ENCODE measurements at places on chromosomes 7 and 10.
A peak's percentile ranks its signal among the peaks of the same experiment; 100 is the strongest.

DNA sequence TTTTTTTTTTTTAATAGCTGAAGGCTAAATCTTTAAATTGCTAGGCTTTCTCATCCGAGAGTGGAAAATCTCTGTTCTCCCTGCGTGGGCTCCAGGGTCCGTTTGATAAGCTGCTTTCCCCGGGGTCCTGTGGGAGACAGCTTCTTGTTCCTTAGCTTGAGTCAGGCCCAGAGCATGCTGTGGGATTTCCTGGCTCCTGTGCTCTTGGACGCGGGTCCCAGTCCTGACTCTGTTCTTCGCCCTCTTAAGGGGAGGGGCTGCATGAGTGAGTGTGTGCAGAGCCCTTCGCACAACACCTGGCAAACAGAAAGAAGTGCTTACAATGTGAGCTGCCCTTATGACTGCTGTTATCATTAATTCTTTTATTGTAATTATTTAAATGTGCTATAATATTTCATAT, 133.5 kb downstream of the TACC2 start:
- DNase-seq = no peak

DNA sequence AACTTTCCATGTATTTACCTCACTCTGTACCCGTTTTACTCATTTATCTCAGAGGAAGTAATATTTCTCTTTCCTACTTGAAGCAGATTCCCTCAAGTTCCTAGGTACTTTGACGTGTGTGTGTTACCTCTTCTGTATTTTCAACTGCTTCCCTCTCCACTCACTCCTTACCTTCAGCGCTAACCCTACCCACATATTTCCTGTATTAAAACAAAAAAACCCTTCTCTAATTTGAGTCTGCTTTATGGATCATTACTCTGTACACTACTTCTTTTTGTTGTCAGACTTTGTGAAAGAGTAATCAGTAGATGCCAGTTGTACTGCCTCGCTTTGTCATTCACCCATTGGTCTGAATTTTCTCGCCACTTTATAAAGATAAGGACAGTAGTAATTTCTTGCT, 74.0 kb downstream of the CDK13 start:
- DNase-seq = no peak

DNA sequence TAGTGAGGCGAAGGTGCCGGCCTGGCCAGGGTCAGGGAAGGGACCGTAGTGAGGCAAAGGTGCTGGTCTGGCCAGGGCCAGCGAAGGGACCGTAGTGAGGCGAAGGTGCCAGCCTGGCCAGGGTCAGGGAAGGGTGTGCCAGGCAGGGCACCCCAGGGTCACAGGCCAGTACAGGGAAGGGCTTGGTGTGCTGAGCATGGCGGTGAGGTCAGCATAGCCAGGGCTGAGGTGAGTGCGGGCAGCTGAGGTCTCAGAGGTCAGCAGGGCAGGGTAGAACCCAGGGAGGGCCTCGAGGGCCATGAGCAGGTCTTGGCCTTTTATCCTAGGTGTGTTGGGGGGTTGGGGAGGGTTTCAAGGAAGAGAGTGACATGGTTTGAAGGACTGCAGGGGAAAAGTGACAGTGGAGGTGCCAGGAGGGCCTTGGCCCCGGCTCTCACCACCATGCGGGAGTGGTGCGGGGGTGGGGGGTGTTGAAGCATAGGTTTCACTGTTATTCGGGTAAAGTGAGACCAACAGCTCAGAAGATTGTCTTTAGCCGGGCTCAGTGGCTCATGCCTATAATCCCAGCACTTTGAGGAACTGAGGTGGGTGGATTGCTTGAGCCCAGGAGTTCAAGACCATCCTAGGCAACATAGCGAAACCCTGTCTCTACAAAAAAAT, 93.3 kb downstream of the CHST15 start:
- no peak for DNase-seq

- DNase-seq = no peak
These were observed 41.3 kb upstream of the TES start for GRCh38 chr7:116169060-116169459.

DNA sequence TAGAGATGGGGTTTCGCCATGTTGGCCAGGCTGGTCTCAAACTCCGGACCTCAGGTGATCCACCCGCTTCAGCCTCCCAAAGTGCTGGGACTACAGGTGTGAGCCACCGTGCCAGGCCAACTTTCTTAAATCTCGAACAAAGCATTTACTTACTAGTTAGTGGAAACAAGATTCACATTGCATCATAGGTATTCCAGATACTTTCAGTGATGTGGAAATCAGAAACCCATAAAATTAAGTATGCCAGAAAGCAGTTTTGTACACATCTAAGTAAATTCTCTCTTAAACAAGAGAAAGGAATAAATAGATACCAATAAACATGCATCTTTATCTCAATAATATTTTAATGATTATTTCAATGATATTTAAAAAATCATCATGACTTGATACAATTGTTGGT, 75.5 kb downstream of the DGKI start:
- DNase-seq = no peak

GRCh38 chr7:100621554-100621953, 9.2 kb downstream of the MOSPD3 start:
- DNase-seq = no peak

DNA sequence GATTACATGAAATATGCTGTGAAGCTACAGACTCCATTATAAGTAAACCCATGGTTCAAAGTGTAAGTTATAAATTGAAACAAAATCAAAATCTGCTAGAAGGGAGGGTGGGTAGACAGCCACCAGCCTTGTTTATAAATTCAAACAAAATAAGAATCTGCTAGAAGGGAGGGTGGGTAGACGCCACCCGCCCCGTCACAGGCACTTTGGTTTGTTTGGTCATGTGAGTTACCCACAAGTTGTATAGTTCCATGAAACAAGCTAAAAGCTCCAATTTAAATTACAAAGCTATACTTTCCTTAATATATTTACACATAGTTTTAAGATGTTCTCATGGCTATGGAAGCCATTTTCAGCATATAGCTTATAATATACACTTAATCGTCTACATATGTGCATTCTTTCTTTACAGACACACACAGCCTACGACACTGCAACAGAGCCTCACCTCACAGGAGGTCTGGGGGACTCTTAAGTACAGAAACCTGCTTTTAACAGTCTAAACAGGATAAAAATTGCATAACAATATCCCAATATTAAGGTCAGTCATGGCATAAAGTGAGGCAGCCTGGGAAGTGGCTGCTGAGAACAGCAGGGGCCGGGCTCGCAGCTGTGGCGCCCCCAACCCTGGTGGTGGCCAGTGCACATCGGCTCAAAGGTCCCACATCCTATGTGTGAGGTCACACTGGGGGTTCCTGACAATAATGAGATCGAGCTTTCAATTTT, 28.1 kb upstream of the NCAPG2 start:
- no peak for DNase-seq

- no peak for DNase-seq
These were observed 44.2 kb downstream of the ADCYAP1R1 start for GRCh38 chr7:31096198-31096876.

- DNase-seq = no peak
These were observed 86.3 kb downstream of the MRPL32 start for GRCh38 chr7:43018446-43018845.

DNA sequence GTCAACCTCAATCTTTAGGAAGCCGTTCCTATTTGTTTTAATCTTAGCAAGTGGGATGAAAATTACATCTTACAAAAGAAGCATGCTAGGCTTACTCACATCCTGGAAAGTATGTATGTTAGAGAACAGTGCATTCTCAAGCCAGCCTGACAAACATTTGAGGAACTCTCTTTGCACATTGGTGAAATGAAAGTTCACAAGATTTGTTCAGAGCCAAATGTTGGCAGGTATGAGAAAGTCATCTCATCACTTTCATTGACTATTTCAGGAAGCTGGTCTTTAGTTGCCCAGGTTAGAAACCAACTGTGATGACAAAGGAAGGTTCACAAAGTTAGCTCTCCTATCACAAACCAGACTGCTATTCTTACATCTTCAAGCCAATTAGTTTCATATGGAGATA, 57.1 kb downstream of the ABCB1 start:
- DNase-seq = no peak

DNA sequence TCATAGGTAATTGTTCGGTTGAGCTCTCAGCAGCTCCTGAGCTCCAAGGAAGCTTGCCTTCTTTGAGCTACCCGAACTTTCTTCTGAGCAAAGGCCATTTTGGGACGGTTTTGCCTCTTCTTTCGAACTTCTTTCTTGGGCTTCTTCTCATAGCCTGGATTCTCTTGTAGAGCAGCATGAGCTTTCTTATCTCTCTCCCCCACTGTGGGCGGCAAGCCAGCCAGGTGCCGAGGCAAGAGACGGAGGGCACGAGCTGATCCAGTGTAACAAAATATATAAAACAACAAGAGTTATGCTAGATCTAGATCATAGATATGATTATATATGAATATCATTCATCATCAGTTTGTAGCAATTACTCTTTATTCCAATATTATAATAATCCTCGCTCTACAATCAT, 16.5 kb upstream of the KNDC1 start:
- no peak for DNase-seq

DNA sequence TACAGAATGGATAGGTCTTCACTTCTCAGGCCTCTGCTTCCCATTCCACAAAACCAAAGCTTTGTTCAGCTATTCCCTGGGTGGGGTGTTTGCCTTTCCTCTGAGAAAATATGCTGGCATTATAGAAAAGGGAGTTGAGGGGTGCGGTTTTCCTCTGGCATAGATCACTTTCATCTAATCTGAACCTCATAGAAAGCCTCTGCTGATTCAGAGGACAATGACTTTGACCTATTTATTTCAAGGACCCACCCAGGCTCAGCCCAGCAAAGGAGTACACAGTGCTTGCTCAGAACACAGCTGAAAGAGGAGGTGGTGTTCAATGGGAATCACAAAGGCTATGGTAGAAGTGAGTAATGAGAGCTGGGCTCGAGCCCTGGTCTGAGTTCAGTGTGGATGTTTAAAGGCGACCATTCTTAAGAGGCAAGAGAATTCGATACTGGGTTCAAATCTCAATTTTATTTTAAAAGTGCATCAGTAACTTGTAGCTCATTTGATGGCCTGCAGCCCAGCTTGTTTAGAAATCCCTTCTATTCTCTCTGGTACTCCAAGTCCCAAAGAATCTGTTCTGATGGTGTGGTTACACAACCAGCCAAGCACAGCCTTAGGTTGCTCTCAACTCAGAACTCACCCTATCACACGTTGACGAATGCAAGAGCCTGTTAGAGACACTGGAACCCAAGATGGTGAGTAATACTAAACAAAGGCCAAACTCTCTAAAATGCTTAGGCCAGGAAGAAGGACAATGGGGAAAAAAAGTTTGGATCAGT, 1012.8 kb downstream of the LRMDA start:
- no peak for DNase-seq

- DNase-seq = peak; percentile 18
These were observed 75.6 kb downstream of the CCDC6 start for GRCh38 chr10:59830601-59831259.

- DNase-seq = peak; percentile 75
These were observed at the start of gene ITPRIP for GRCh38 chr10:104337985-104338735. Gene ITPRIP, minus strand, starts transcription at chr10:104338465. Its CDS starts 22,414 bp downstream, at chr10:104316051.

- no peak for DNase-seq
These were observed 17.2 kb downstream of the MMS19 start for GRCh38 chr10:97481071-97481470.

- peak; percentile 9 for DNase-seq
These were observed 1.6 kb upstream of the CDK13 start for GRCh38 chr7:39948375-39948955.

- DNase-seq = no peak
These were observed 3.4 kb upstream of the HTRA1 start for GRCh38 chr10:122457934-122458333.

GRCh38 chr10:13685885-13686284, 99.1 kb downstream of the PRPF18 start:
- DNase-seq = no peak

DNA sequence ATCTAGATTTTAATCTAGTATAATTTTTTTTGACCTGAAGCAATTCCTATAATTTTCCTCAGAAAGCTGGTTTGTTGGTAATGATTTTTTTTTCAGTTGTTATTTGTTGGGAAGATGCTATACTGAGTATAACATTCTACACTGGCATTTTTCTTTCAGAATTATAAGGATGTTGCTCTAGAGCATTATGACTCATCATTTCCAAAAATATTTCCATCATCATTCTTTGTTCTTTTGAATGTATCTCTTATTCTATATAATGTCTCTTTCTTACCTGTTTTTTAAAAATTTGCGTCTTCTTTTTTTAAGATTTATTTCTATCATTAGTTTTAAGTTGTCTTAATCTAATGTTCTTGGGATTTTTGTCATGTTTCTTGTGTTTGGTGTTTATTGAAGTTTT, 356.5 kb upstream of the KCND2 start:
- DNase-seq = no peak

- no peak for DNase-seq
These were observed 98.9 kb downstream of the CARD11 start for GRCh38 chr7:2944739-2945138.

- no peak for DNase-seq
These were observed 255.7 kb downstream of the PTEN start for GRCh38 chr10:88119160-88119559.

- no peak for DNase-seq
These were observed 174.6 kb downstream of the CCDC3 start for GRCh38 chr10:12826800-12827372.

GRCh38 chr7:108347616-108348015, 108.6 kb downstream of the NRCAM start:
- no peak for DNase-seq

GRCh38 chr10:25023278-25023677, 6.9 kb downstream of the THNSL1 start:
- no peak for DNase-seq

GRCh38 chr10:126459878-126460481, 71.7 kb upstream of the ADAM12 start:
- DNase-seq = peak; percentile 3

DNA sequence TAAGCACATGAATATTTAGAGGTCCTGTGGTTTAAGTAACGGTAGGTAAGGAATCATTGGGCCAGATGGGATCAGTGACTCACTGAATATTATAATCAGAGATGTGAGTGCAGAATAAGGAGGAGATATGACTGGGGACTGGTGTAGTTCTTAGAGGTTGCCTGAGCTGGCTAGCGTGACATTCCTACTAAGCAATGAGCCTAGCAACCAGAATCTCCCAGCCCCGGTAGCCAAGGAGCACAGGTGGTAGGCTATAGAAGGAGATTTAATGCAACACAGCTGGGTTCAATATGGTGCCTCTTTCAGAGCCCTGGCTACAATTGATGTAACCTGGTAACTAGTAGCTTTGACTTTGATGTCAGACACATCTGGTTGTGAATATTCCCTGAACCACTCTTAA, 641.6 kb downstream of the AUTS2 start:
- no peak for DNase-seq

DNA sequence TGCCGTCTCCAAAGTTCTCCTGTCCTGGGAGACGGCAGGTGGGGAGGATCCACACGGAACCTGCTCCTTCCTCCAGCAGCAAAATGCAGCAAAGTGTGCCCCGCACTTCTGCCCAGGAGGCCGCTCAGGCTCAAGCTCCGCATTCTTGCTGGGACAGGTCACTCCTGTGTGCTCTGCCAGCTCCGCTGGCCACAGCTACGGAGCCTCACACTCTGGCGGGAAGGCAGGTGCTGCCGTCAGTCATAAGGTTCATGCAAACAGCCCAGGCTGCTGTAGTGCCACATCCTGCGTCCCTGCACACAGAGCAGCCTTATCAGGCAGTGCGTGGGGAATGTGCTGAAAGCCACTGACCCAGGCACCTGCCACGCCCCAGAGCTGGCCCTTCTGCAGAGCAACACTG, 22.4 kb downstream of the ADGRA1 start:
- DNase-seq = no peak

GRCh38 chr7:69625238-69625637, 27.0 kb downstream of the AUTS2 start:
- DNase-seq = no peak
